HS-5 (cell line): ENCODE measurements at places on chromosomes 7 and 10.

GRCh38 chr10:32795598-32796183 is 162.3 kb downstream of the ITGB1 start:
- no peak for DNase-seq

DNA sequence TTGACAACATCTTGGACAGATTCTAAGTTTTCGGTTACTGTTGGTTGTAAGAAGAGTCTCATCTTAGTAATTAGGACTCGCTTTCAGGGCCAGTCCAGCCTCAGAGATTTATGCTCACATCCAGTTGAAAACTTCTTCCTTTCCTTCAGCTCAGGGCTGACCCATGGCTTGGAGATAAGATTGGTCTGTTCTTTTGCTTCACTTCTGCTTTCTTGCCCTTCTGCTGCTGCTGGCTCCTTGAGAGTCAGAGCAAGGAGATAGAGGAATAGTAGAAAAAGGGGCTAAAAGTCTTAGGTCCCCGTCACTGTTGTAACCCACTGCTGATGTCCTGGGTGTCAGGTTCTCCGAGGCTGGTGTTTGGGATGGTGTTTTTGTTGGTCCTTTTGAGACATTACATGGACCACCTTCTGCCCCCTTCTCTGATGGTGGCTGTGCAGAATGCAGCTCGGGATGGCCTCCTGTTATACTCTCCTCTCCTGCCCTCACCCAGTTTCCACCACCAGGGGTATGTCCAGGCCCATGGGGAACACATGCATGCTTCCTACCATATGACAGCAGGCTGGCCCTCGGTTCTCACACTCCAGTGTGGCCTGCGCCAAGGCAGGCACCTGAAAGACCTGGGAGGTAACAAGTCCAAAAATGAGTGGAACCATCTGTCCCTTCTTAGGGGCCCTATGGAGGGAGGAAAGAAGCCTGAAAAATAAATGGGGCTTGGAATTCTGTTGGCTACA is 67.8 kb upstream of the PCBD1 start:
- DNase-seq, result no peak

DNA sequence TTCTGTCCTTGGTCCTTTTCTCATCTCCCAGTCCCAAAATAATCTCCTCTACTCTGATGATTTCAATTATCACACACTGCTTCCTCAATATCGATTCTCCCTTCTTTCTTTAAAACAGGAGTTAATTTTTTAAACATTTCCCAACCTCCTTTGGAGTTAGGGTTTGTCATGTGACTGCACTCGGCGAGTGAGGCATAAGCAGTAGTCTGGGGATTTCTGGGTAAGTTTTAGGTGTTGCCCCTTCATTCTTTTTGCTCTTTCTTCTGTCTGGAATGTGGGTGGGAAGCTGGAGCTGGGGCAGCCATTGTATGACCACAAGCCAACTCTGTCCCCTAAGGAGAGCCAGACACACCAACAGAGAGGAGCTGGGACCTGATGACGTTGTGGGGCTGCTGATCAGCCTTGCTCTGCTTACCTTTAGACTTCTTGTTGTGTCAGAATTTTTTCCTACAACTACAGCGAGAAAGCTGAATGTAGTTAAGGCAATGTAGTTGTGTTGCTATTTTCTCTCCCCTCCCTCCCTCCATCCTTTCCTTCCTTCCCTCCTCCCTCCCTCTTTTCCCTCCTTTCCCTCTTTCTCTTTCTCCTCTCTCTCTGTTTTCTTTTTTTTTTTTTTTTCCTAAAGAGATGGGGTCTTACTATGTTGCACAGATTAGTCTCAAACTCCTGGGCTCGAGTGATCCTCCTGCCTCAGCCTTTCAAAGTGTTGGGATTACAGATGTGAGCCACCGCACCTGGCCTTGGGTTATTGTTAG is 6.5 kb upstream of the TSPAN14 start:
- DNase-seq, result no peak

- DNase-seq, result no peak
These were observed 555.2 kb downstream of the REEP3 start for GRCh38 chr10:64076322-64076940.
